COR-L47 (cell line): ENCODE measurements at places on chromosomes 5 and 9.

GRCh38 chr5:55994495-55994997 lies at the start of gene IL6ST:
Gene IL6ST (minus strand): TSS chr5:55994963. CDS start chr5:55976278, 18,685 bp downstream.
- no peak for DNase-seq

- no peak for DNase-seq
Observed at GRCh38 chr5:154653418-154653763, 101.8 kb upstream of the LARP1 start.

GRCh38 chr5:150851039-150851438 lies 4.7 kb downstream of the IRGM start:
- no peak for DNase-seq

DNA sequence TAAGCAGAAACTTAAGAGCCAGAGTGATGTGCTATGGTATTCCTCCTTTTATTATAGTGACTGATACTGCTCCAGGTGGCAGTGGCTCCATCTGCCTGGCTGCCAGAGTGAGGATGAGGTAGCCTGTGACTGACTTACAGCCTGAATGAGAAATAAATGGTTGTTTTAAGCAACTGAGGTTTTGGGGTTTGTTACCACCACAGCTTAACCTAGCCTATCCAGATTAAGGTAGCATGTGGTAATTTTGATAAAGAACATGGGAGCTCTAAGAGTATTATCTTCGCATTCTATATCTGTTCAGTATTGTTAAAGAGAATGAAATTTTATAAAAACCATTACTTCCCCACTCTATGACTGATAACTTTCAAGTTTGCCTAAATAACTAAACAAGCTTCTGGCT lies 39.0 kb downstream of the GOLPH3 start:
- no peak for DNase-seq

- no peak for DNase-seq
Observed at GRCh38 chr5:111494355-111494999, 17.9 kb downstream of the STARD4 start.

DNA sequence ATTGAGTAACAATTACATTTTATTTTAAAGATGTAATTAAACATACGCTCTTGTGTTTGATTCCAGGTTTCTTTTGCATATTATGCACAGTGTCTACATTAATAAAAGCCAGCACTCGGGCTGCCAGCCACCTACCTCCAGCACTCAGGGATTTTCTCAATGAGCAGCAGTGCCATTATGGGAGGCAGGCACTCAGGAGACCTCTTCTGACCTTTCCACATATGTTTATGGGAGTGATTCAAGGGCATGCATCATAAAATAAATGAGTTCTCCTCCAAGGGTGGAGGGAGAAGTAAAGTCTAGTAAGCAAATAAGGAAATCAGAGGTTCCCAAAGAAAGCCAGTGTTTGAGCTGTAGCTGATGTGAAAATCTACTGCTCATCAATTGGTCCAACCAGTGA lies 119.8 kb upstream of the IRX2 start:
- no peak for DNase-seq
